Aorta (tissue), 5 donors: ENCODE measurements at places on chromosomes 16 and 17. TPM values are rescaled to one million over a fixed set of nuclear protein-coding genes. Genes with fewer than 3 reads are reported as not detected.

- no peak for DNase-seq
Measured at GRCh38 chr17:37792787-37793186, 47.9 kb upstream of the HNF1B start.

DNA sequence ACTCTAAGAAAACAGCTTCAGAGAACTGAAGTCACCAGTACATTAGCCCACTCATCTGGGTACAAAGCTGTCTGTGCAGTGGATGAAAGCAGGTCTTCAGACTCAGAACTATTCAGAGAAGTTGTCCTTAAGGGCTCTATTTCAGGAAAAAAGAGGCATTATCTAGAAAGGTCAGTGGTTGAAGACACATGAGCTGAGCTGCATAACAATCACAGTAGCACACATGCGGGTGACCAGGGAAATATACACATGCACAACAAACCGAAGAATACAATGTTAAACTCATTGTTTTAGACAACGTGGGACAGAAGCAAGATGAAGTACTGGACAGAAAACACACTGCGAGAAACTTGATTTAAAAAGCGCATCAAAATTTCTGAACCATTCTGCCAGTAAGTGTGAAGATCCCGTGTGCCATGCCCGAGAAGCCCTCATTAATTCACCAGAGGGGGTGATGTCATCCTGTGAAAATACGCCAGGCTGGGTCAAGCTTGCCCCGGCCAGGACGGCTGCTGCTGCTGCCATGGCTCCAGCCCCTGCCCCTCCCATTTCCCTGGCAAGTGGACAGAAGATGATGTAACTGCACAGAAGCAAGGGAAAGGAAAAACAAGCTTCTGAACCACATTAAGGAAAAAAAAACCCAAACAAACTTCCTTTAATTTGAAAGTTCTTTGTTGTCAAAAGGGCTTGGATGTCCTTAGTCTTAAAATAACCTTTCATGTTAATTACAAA lies 10.1 kb downstream of the DYNC1LI2 start:
- peak; percentile 93 for DNase-seq

DNA sequence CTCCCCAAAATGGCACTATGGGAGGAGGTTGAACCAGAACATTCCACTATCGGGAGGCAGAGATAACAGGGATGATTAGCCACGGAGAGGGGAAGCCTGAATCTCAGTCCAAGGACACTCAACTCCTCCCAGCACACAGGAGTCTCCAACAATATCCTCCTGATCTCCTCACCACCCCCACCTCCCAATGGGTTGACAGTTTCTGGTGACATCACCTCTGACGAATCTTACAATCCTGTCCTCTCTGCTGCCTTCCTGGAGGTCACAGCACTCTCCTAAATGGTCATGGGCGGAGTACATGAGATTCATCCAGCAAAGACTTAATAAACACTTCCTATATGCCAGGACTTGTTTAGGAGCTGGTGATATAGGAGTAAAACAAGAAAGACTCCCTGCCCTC lies 80.9 kb downstream of the SLC6A2 start:
- DNase-seq: no peak

DNA sequence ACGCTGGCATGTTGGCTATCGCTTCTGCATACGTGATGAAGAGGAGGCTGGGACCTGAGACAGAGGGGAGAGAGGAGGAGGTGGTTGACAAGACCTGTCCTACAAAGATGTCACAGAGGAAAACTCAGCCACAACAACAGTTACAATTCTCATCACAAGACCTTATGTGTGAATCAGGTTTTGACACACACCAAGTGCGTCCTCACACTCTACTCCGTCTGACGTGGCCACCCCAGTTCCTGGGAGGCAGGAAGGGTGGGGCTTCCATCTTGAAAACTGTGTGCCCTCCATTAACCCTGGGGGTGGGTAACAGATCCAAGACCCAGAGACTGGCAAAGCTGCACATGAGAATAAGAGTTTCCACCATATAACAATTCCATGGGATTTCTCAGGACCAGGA lies 24.1 kb downstream of the SLC6A4 start:
- no peak for DNase-seq

GRCh38 chr16:77238593-77238992 lies 39.4 kb downstream of the SYCE1L start:
- no peak for DNase-seq

DNA sequence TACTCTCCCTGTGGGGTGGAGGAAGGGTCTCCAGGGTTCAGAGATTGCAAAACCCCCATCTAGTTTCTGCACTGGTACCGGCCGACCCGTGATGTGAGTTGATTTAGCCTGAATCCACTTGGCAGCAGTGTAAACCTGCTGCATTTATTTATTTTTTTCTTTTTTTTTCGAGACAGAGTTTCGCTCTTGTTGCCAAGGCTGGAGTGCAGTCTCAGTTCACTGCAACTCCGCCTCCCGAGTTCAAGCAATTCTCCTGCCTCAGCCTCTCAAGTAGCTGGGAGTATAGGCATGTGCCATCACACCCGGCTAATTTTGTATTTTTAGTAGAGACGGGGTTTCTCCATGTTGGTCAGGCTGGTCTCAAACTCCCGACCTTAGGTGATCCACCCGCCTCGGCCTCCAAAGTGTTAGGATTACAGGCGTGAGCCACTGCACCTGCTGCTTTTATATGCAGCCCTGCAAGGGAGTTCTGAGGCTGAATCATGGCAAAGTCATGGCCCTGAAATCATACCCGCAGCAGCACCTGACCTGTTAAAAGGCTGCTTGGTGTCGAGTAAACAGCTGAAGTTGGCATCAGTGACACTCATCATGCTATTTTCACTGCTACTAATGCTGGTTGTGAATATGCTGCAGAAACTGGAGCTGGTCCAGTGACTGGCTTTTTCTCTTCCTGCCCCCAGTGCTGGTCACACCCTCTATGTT lies 21.4 kb downstream of the DEXI start:
- no peak for DNase-seq

- no peak for DNase-seq
Measured at GRCh38 chr17:52170963-52171572, 12.6 kb upstream of the CA10 start.

- DNase-seq: no peak
Measured at GRCh38 chr16:9116141-9116540, 24.7 kb downstream of the HAPSTR1 start.

GRCh38 chr17:48429638-48430586 lies at the start of gene SKAP1:
Gene SKAP1, minus strand, starts transcription at chr17:48430214.
- DNase-seq: peak; percentile 50

DNA sequence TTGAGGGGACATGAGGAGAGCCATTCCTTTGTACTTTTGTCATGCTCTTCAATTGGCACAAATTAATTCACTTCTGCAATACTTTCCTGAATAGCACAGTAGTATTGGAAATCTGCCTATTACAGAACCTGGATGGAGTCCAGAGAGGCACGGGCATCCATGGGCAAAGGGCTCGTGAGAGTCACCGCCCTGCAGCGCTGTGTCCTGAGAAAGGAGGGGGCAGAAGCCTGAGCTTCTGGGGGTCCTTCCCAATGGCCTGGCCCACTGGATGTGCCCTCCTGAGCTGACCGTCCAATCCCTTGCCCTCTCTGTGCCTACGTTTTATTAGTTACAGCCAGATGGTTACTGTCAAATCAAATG lies 3.5 kb downstream of the G6PC1 start:
- DNase-seq: no peak

DNA sequence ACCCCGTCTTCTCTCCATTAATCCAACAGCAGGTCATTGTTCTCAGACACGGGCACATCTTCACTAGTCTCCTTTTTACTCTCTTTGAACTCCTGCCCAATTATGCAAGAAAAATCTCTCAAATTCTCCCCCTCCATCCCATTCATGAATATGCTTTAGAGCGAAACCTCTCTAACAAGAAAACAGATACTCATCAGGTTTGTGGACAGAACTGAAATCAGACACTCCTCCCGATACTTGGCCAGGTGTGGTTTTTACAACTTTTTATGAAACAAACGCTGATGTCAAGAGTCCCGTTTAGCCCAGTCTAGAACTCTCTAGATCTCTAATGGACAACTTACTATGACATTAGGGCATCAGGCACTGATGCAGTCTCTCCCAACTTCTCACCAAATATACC lies 40.9 kb downstream of the PIK3R5 start:
- DNase-seq: no peak

GRCh38 chr17:74582633-74583032 lies 9.4 kb downstream of the CD300LD start:
- no peak for DNase-seq

DNA sequence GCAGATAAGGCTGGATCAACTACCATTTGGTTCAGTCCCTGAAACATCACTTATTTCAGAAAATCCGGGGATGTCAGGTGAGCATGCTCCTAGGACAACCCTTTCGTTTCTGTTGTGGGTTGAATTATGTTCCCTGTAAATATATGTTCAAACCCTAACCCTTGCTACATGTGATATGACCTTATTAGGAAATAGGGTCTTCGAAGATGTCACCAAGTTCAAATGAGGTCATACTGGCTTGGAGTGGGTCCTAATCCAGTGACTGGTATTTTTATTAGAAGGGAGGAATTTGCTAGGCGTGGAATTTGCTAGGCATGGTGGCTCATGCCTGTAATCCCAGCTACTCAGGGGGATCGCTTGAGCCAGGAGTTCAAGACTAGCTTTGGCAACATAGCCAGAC lies 21.3 kb downstream of the SNX20 start:
- no peak for DNase-seq

DNA sequence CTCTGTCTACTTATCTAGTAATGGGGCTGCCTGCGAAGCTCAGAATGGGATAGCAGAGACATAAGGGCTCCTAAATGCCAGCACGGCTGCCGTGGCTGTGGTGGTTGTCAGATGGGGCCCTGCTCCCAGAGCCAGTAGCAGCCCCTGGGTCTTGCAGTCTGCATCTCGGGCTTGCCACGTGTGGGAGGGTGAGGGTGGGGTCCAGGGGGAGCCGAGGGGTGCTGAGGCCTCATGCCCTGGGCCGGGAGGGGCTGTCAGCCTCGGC lies 88.8 kb upstream of the GSE1 start:
- DNase-seq: no peak

- peak; percentile 75 for DNase-seq
Measured at GRCh38 chr17:29369831-29370735, 20.1 kb upstream of the TAOK1 start.

GRCh38 chr16:51146256-51146924 lies 4.7 kb downstream of the SALL1 start:
- DNase-seq: no peak

The TPSB2 gene
- total RNA-seq: 17.0 TPM

The TEX19 gene
- not detected for total RNA-seq

The CBX2 gene
- total RNA-seq: 1.2 TPM

The UNC13D gene
- total RNA-seq: 17.7 TPM

The ZMYND15 gene
- 2.1 TPM for total RNA-seq

The CLEC3A gene
- not detected for total RNA-seq

The KRT24 gene
- not detected for total RNA-seq

The HBQ1 gene
- not detected for total RNA-seq
